ENCODE measurements at places on chromosomes 2 and 18. TPM values are rescaled to one million over a fixed set of nuclear protein-coding genes. Genes with fewer than 3 reads are reported as not detected.

WDR75 gene
- 30.8 TPM for total RNA-seq

POTEJ gene
- not detected for total RNA-seq

MYO3B gene
- not detected for total RNA-seq

MC4R gene
- not detected for total RNA-seq

NEU2 gene
- not detected for total RNA-seq

CTAGE1 gene
- total RNA-seq = not detected

OSR1 gene
- total RNA-seq = 9.7 TPM

ATG9A gene
- 41.9 TPM for total RNA-seq

NCK2 gene
- 21.0 TPM for total RNA-seq

SERPINB12 gene
- total RNA-seq = not detected

POTEC gene
- total RNA-seq = not detected

C1QL2 gene
- 0.31 TPM for total RNA-seq

AOX1 gene
- total RNA-seq = 4.6 TPM

PAX8 gene
- total RNA-seq = 0.98 TPM

MYO7B gene
- total RNA-seq = 0.14 TPM

ECEL1 gene
- total RNA-seq = 0.23 TPM

PPP1R7 gene
- total RNA-seq = 55.0 TPM

KLF7 gene
- total RNA-seq = 28.8 TPM

IL1RN gene
- 0.29 TPM for total RNA-seq

ICA1L gene
- 1.3 TPM for total RNA-seq

C2orf81 gene
- 3.2 TPM for total RNA-seq

BARD1 gene
- 4.7 TPM for total RNA-seq

MGAT4A gene
- total RNA-seq = 2.6 TPM

PLEKHB2 gene
- total RNA-seq = 72.8 TPM

KCNG2 gene
- total RNA-seq = not detected

MFSD2B gene
- total RNA-seq = 0.42 TPM

DSC2 gene
- 1.00 TPM for total RNA-seq

ITPRIPL1 gene
- total RNA-seq = not detected

UGT1A5 gene
- 0.09 TPM for total RNA-seq

HES6 gene
- total RNA-seq = 14.2 TPM

TRAPPC12 gene
- 66.9 TPM for total RNA-seq
